ENCODE measurements at places on chromosomes 6 and 20.
A peak's percentile ranks its signal among the peaks of the same experiment; 100 is the strongest.

GRCh38 chr6:150865043-150865405 lies 478 bp upstream of the MTHFD1L start:
- no peak for DNase-seq

GRCh38 chr6:7243179-7243981 lies 69.6 kb downstream of the SSR1 start:
- no peak for DNase-seq

DNA sequence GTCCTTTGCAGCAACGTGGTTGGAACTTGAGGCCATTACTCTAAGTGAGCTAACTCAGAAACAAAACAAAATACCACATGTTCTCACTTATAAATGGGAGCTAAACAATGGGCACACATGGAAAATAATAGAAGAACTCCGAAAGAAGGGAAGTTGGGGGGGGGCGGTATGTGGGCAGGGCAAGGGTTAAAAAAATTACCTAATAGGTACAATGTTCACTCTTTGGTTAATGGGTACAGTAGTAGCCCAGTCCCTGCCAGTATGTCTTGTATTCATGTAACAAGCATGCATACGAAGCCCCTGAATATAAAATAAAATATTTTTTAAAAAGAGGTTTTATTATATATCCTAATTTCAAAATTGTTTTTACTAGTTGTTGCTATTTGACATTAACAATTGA lies 15.3 kb upstream of the FHL5 start:
- no peak for DNase-seq

GRCh38 chr6:48765352-48765961 lies 654.5 kb upstream of the PTCHD4 start:
- DNase-seq = no peak

DNA sequence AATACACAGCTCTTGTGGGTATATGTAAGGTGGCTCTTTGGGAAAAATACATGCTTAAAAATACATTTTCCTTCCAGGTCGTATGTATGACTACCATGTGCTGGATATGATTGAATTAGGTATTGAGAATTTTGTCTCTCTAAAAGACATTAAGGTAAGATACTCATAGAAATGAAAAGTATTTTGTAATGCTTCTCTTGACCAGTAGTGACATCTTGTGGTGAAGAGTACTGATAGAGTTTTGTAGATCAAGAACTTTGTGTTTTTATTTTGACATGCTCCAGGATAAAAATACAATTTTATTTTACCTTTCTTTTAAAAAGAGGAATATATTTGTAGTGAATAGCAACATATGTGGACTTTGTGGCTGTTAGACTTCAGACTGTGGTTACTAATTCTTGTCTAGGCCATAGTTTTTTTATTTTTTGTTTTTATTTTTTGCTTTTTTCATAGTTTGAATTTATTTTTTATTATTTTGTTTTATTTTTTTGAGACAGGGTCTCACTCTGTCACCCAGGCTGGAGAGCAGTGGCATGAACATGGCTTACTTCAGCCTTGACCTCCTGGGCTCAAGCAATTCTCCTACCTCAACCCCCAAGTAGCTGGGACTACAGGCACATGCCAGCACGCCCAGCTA lies 17.9 kb downstream of the RPF2 start:
- DNase-seq = no peak

DNA sequence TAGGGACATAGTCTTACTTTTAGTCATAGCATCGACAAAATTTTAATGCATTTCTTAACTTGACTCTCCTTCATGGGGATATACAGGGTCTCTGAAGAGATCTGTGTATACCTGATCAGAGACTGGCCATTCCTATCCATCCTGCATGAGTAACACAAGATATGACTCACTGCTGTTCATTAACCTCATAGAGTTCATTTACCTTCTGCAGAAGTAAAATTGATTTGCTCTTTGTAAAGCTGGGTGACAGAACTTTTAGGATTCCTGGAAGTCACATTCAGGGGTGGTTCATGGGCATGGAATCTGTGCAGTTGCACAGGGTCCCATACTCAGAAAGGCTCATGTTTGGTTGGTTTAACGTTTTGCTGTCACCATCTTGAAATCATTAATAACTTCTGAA lies 53.2 kb downstream of the PDE7B start:
- no peak for DNase-seq

GRCh38 chr6:97450087-97450486 lies 167.1 kb upstream of the MMS22L start:
- no peak for DNase-seq

GRCh38 chr6:137944793-137945498 lies 77.9 kb downstream of the TNFAIP3 start:
- no peak for DNase-seq

- no peak for DNase-seq
These were observed 1.2 kb downstream of the CST7 start for GRCh38 chr20:24950128-24950835.

GRCh38 chr20:1293641-1294379 lies 27.7 kb downstream of the SNPH start:
- DNase-seq = no peak

- no peak for DNase-seq
These were observed 91.4 kb upstream of the HSF2 start for GRCh38 chr6:122308074-122308473.

GRCh38 chr6:25458485-25458884 lies 179.3 kb downstream of the CARMIL1 start:
- no peak for DNase-seq

GRCh38 chr6:143823548-143823947 lies 19.6 kb upstream of the LTV1 start:
- no peak for DNase-seq

- DNase-seq = no peak
These were observed 145.3 kb upstream of the TENT5A start for GRCh38 chr6:81897793-81898192.

- DNase-seq = no peak
These were observed 28.8 kb upstream of the TLDC2 start for GRCh38 chr20:36847009-36847709.

DNA sequence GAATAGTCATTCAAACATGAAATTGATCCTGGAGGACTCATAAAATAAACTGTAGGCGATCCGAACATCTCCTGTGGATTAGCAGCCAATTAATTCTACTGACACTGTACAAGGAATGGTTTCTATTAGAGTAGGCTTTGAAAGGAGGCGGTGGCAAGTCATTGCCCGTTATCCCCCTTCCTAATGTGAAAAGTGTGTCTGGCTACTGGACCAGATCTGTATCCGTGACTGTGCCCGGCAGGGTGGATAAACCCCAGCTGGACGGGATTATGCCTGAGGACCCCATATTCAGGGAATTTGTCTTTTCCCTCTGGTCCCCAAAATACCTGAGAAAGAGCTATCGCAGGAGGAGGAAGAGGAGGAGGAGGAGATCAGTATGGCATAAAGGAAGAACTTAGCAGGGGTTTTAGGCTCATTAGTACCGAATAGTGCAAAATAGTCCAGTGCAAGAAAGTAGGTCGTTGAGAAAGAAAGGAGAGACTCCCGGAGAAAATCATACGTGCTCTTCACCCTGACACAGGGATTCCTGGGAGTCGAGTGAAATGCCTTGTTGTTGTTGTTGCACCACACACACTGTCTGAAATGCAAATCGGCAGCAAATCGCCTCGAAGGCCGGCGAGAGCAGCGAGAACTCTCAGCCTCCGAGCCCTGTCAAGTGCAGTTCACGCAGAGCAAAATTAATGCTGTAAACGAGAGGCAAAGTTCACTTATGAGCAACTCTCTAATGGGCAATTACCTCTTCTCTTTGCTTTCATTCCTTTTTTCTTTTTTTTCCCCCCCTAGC lies 178.9 kb upstream of the ARID1B start:
- no peak for DNase-seq

DNA sequence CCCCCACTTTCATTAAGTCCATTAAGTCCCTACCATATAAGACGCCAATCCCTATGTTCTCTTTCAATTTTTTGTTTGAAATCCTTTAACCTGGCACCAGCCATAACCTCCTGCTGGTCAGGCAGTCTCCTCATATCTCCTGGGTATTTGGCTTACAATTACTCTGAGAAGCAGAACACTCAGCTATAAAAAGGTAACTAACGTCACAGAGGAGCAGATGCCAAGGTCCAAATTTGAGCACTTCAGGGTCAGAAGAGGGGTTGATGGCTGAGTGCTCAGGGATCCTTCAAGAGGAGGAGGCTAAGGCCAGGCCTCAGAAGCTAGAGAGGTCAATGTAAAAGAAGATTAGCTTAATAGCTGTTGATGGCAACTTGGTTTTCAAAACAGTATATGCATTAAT lies 22.3 kb upstream of the RCAN2 start:
- no peak for DNase-seq

DNA sequence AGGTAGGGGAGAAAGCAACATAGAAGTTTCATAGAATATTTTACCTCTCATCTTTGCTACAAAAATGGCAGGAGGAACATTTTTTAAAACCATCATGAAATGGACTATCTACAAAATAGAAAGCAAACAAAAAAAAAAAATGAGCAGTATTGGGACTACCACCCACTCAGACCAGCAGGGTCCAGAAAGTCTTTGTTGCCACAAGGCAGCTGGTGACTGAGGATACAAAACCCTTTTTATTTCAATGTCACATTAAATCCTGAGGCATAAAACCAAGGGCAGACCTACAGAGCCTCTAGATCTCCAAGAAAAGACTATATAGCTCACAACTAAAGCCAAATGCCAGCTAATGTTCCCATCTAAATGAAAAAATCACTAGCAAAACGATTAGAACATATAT lies 282.2 kb downstream of the PTPRK start:
- DNase-seq = no peak

DNA sequence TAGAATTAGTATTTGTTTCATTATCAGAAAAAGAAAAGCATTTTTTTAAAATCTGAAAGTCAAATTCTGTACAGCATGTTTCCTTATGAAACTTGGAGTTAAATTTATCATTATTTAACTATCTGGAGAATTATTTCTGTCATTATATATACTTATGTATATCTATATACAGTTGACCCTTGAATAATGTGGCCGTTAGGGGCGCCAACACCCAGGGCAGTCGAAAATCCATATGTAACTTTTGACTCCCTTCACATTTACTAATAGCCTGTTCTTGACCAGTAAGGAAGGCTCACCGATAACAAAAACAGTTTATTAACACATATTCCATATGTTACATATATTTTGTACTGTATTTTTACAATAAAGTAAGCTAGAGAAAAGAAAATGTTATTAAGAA lies 341.2 kb downstream of the ADGRB3 start:
- DNase-seq = no peak

DNA sequence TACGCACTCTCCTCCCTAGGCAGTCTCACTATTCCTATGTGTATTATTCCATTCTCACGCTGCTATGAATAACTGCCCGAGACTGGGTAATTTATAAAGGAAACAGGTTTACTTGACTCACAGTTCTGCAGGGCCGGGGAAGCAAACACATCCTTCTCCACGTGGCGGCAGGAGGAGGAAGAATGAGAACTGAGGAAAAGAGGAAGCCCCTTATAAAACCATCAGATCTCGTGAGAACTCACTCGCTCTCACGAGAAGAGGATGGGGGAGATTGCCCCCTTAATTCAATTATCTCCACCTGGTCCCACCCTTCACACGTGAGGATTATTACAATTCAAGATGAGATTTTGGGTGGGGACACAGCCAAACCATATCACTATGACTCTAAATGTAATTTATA lies 61.9 kb downstream of the ECT2L start:
- DNase-seq = no peak

DNA sequence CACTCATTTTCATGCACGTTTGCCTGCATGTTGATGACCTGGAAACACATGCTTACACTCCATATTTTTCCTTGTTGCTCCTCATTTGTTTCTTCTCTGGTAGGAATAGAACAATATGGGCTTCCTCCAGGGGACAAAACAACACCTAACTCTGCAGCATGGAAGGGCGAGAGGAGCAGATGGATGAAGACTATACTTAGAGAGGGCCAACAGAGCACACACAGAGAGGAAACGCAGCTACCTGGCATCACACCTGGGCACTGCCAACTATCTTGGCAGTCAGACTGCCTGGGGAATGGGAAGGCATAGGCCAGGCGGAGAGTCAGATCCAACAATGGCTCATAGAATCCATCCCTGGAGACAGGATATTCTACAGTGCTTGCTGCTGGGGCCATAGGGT lies 290.9 kb downstream of the CD83 start:
- no peak for DNase-seq

DNA sequence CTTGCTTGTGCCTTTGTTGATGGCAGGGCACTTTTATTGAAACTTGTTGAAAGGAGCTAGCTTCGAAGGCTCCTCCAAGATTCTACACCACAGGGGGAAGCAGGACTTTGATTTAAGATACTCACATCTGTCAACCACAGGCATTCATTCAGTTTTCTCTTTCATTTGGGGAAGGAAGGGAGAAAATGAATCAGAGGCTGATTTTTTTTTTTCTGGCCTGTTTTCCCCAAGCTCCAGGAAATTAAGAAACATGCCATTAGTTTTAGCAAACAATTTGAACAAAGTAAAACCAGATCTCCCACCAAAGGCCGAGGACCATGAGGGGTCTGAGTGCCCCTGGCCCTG lies 8.7 kb upstream of the APCDD1L start:
- DNase-seq = no peak

- no peak for DNase-seq
These were observed 105.2 kb upstream of the ASF1A start for GRCh38 chr6:118788702-118789101.

- no peak for DNase-seq
These were observed 210.7 kb upstream of the CNR1 start for GRCh38 chr6:88376768-88377387.

- peak; percentile 63 for DNase-seq
These were observed 503 bp downstream of the PPDPF start for GRCh38 chr20:63520934-63521601.

- DNase-seq = no peak
These were observed 180.7 kb upstream of the HS3ST5 start for GRCh38 chr6:114523508-114523907.

DNA sequence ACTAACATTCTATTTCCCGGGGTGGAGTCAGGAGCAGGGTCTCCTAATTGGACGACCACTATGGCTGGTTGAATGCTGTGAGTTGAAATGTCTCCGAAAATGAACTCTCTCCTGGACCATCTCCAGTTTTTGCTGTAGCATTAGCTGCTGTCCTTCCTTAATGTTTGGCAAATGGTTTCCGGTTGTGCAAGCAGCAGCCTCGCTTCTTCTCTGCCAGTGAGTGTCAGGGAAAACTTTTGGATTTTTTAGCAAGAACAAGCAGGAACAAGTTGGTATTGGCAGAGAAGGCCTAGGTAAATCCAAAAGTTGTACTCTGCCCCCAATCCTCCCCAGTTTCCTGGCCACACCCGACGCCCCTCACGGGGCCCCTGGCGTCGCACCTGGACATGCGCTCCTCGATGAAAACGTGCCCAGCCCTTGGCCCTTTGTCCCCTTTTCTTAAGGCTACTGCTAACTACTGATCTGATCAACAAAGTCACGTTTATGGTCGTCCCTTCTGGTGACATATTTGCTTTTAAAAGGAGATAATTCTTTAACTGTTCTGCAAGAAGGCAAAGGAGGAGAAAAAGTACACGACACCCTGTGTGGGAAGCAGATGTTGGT lies 103.2 kb downstream of the ARMC2 start:
- DNase-seq = no peak

- DNase-seq = no peak
These were observed 70.0 kb downstream of the ZFAND3 start for GRCh38 chr6:37889486-37889885.
